ENCODE measurements at places on chromosomes 3 and 15. TPM values are rescaled to one million over a fixed set of nuclear protein-coding genes. Genes with fewer than 3 reads are reported as not detected.

Gene C3orf22
- total RNA-seq: not detected

Gene AHSG
- total RNA-seq: not detected

Gene KCNMB2
- 0.36 TPM for total RNA-seq

GRCh38 chr3:192161661-192162060 lies 565.7 kb downstream of the FGF12 start:
- DNase-seq: no peak

GRCh38 chr15:69881766-69882165 lies 216.0 kb downstream of the TLE3 start:
- no peak for DNase-seq

DNA sequence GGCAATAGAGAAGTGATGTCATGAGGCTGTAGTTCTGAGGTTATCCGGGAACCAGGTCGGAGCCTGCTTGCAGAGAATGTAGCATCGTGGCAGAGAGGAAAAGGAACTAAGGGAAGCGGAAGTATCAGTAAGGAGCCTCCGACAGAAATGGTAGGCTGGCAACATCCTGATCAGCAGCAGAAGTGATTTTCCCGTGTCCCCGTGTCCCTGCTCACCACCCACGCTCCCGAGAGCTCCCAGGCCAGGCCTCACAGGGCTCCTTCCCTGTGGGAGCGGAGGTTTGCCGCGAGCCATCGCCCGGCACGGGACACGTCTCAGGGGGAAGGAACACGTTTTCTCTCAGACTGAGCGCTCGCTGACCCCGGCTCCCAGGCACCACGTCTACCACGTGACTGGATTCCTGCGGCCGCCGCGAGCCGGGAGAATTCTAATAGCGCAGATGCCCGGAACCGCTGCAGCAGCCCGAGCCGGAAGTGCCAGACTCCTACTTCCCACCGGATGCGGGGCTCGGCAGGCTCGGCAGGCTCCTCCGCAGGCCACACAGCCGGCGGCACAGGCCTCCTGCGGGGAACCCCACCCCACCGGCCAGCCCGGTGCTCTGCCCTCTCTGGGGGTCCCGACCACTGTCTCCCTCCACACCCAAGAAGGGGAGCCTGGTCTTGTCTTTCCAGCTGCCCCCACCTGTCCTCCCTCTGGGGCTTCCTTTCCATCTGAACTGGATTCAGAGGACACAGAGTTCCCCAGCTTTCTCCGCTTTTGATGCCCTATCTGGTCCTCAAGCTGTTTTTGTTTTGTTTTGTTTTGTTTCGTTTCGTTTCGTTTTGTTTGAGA lies 99.3 kb downstream of the BDH1 start:
- peak; percentile 93 for DNase-seq

Data from myocyte (in vitro differentiated cells).